ENCODE measurements at places on chromosomes 6 and 20.

- DNase-seq, result peak; percentile 75
These were observed 54.3 kb upstream of the BACH2 start for GRCh38 chr6:90350689-90351554.

DNA sequence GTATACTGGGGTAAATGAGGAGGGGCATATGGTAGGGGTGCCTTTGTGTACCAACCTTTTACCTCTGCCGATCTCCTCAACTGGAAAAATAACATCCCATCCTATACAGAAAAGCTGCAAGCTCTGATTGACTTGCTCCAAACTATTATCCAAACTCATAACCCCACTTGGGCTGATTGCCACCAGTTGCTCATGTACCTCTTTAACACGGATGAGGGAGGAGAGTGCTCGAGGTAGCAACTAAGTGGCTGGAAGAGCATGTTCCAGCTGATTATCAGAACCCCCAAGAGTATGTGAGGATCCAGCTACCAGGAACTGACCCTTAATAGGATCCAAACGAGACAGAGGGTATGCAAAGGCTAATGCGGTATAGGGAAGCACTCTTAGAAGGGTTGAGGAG lies 299.6 kb downstream of the RNGTT start:
- no peak for DNase-seq

DNA sequence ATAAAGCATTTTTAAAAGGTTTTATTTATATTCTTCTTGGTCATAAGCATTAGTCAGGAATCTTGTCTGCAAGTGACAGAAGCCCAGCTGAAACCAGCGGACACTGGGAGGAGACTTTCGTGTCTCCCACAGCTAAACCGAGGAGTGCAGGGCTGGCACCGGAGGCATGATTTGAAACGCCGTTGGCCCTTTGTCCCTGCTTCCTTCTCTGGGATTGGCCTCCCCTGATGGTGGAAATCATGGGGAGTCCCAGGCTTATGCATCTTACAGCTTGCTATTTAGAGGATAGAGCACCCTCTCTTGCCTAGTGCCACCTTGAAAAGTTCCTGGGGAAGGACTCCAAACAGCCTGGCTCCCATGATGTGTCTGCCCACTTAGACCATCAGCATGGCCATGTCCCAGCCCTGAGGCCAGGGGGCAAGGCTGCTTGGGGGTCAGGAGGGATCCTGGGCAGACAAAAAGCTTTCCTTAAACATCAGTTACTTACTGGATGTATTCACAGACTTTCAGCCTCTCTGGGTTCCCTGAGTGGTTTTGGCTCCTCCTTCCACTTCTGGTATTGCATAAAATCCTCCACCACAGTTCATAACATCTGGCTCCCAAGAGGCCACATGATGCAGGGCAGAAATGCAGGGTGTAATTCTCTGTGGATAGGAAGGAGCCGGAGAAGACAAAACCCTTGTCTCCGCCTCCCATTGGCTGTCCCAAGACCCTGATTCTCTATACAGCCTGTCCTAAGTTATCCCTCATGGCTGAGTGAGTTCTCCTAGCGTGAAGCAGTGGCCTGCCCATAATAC lies 49.3 kb upstream of the INSM1 start:
- peak; percentile 66 for DNase-seq

GRCh38 chr6:122610690-122611455 lies 668 bp downstream of the PKIB start:
- peak; percentile 65 for DNase-seq

DNA sequence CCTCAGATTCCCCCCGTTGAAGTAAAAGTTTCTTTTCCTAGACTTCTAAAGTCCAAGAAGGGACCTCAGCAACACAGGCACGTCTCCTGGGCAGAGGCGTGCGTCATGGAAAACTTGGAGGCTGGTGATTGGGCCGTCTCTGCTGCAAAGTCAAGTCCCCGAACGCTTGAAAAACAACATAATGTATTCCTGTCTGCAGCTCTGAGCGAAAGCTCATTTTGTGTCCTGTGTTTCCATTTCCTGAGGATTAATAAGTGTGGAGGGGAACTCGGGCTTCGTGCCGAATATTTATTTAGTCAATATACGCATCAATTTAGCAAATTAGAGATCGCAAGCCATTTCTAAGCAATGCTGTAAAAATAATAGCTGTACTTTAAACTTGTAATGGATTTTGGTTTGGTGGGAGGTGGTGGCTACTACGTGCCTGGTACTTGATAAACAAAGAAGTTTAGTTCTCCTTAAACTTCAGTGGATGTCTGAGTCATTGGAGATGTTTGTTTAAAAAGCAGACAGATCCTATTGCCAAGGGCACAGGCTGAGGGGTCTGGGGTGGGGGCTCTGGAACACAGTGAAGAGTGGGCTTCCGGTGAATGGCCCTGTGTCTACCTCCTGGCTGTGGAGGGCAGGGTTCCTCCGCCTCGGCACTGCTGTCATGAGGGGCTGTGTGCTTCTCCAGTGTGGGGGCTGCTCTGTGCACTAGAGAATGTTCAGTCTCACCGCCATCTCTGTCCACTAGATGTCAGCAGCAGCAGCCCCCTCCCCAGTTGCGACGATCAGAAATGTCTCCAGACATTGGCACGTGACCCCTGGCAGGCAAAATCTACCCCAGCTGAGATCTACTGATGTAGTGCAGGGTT lies 21.8 kb downstream of the PCK1 start:
- DNase-seq, result no peak

GRCh38 chr6:31805939-31806469 lies 762 bp downstream of the LSM2 start:
- no peak for DNase-seq

GRCh38 chr20:36845288-36845971 lies 30.5 kb upstream of the TLDC2 start:
- DNase-seq, result no peak

DNA sequence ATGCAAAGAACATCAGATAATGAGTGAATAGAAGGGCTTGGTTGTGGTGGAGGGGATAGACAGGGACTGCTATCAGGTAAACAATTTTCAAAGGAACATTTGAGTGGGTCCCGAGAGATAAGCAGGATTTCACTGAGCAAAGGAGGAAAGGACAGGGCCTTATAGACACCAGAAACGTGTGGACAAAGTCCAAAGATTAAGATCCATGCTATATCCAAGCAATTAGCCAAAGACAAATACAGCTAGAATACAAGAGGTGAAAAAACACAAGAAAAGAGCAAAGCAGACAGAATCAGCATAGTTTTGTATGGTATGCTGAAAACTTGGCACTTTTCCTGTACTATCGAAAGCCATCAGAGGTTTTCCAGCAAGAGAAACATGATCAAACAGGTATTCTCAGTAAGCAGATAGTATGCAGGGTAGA lies 59.8 kb downstream of the CDK19 start:
- no peak for DNase-seq

DNA sequence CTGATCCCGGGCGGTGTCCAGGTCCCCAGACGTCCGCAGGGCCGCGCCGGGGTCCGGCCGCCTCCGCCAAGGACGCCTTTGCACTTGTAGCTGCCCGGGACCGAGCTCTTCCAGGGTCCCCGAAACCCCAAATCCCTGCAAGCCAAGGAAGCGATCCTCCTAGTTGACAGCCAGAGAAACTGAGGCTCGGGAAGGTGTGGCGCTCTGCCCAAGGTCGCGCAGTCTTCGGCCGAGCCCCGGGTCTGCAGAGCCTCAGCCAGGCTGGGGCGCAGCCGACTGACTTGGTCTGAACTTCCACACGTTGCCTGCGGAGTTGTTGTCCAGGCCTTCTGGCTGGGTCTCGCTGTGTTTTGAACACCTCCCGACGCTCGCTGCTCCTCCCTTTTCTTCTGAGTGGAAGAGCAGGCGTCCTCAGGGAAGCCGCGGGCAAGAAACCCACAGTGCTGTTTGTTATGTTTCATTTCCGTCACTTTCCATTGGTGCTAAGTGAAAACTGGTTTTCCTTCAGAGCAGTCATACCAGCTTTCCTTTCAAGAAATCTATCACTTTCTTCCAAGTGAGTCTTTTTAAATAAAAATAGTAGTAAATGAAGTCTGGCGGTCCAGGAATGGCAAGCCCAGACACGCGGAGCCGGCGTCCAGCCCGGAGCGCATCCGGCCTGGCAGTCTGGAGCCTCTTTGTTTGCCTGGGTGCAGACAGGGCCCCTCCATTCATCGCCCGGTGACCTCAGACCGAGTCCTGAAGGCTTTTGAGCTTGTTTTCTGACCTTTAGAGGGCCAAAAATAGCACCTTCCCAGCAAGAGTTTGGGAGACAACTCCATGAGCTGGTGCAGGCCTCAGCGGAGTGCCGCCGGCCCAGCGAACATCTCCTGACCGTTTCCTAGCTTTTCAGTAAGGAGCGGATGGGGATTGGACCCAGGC lies 698 bp downstream of the FAM210B start:
- peak; percentile 48 for DNase-seq

DNA sequence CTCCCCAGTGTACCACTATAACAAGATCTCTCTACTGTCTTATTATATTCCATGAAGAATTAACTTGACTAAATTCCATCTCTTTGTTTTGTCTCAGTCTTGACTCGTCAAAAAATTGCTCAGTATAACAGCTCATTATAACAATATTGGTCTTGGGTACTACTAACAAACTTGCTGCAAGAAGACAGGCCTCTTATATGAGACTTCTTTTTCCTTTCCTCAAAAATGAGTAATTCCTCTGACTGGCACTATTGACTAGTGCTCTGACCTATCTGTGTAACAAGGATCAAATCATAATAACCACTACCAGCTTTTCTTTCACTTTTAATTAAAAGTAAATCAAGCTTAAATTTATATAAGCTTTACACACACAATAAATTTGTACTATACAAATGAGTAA lies 91.3 kb upstream of the THEMIS start:
- DNase-seq, result no peak

- no peak for DNase-seq
These were observed 592.9 kb downstream of the TFAP2B start for GRCh38 chr6:51411496-51412125.

DNA sequence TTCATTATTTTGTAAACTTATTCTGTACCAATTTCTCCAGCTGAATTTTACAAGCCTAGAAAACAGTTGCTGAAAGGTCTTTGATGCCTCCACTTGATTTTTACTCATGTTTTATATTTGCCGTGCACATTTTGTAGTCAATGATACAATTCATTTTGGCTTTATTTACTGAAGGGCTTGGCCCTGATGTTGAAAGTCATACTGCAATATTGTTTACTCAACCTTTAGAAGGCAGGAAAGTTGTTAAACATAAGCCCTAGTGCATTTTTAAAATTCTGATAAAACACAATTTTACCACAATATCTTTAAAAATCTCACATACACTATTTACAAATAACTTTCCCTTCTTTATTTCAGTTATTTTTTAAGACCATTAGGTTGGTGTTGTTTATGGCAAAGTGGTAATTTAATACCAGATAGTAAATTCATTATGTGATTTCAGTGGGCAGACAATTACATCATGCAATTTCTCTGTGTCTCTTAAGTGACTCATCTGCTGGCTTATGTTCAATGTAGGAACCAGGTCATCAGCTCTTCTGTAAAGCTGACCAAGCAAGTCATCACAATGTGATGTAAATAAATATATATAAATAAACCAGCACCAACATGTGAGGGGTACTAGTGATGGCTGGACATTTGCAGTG lies 121.1 kb upstream of the SLC35B3 start:
- DNase-seq, result peak; percentile 5
